ENCODE measurements at places on chromosomes 6 and 20.

GRCh38 chr20:19598117-19598850 lies 159.8 kb upstream of the RIN2 start:
- DNase-seq, result no peak

DNA sequence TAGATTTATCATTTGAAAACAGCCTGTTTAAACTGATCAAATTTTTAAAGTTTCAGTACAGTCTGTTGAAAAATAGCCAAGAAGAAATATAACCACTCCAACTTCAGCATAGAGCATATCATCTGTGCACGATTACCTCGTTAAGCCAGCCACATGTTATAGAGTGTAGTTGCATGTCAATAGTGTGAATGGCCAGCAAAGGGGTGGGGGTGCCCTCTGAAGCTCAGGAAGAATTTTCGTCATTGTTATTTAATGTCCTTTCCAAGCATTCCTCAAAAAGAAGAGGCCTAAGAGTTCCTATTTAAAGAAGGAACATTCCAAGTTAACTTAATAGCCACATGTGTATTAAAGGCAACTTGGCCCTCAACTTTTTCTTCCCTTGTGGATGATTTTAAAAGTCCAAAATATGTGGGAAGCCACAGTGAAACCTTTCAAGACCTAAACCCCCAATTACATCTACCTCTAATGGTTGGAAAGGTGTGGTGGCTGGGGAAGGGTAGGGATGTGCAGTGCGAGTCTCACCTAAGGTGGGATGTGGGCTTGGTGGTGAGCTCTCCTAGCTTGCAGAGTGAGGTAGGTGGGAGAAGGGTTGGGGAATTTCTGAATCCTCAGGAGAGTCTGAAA lies 1.8 kb upstream of the CCN2 start:
- DNase-seq, result no peak

DNA sequence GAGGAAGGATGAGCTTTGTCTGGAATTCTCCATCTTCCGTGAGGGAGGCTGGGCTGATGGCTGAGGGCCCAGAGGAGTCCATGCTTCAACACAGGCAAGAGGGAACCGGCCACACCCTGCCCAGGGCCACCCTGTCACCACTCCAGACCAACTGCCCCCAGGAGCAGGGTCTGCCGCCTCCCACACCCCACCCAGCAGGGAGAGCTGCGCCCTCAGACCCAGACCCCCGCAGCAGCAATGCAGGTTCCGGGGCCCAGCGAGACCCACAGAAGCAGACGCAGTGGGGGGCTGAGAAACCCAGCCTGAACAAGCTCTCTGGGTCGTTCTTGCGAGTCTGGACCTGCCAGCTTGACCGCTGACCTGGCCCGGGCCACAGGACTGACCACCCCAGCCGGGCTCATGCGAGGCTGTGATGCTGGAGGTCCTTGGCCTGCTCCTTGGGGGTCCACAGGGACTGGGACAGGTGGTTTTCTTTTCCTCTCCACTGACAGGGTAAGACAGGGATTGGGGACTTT lies 25.0 kb downstream of the FRMD1 start:
- DNase-seq, result no peak

- DNase-seq, result no peak
These were observed 459.2 kb upstream of the RUNX2 start for GRCh38 chr6:44868910-44869309.

DNA sequence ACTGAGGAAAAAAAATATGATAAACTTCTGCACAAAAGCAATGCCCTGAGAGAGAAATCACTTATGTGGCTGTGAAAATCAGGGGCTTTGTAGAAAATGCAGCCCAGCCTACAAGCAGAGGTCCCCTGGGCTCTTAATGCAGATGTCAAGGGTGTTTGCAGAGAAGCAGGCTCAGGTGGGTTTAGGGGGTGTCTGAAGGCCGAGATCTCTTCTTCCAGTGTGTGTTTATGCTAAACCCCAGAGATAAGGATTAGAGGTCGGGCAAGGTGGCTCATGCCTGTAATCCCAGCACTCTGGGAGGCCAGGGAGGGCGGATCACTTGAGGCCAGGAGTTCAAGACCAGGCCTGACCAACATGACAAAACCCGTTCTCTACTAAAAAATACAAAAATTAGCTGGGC lies 78.5 kb downstream of the TMEM242 start:
- DNase-seq, result no peak

Measured in lung microvascular endothelial cell (primary cell).